ENCODE measurements at places on chromosomes 1 and 21.
A peak's percentile ranks its signal among the peaks of the same experiment; 100 is the strongest.

DNA sequence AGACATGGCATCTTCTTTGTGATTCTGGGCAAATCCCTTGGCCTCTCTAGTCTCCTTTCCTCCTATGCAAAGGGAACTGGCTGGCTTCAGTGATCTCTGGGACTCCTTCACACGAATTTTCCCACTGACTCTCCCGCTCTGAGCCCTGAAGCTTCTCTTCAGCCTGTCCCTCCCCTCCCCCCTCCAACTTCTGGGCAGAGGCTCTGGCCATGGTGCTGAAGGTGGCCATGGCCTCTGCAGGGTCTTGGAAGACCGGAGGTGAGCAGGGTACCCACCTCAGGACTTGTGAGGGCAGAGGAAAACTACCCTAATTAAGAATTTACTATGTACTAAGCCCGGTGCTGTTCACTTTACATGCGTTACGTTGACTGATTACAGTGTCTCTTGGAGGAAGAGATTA, 29.4 kb upstream of the POU3F1 start:
- DNase-seq = no peak

- DNase-seq = peak; percentile 51
Observed at GRCh38 chr1:241934201-241934848, 23.2 kb upstream of the BECN2 start.

GRCh38 chr1:1157914-1158710, 15.6 kb upstream of the TTLL10 start:
- no peak for DNase-seq

- DNase-seq = no peak
Observed at GRCh38 chr1:81670286-81670685, 130.4 kb upstream of the ADGRL2 start.

GRCh38 chr1:203346060-203346768, 4.7 kb downstream of the FMOD start:
- no peak for DNase-seq

DNA sequence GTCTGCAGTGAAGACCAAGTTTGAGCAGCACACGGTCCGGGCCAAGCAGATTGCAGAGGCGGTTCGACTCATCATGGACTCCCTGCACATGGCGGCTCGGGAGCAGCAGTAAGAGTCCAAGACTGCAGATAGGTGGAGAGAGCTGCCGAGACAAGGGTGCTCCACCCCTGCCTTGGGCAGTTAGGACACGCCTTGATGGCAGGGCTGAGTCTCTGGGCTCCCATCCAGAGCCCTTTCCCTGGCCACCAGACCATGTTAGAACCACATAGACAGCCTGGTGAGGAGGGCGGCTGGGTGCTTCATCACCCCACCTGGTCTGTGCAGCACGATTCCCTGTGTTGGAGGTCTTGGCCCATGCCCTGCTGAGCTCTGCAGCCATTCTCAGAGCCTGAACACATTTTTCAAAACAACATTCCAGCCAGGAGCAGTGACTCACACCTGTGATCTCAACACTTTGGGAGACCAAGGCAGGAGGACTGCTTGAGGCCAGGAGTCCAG, 17.3 kb upstream of the MIIP start:
- DNase-seq = no peak

- peak; percentile 48 for DNase-seq
Observed at GRCh38 chr1:108816049-108816893, 40.6 kb downstream of the AKNAD1 start.

- no peak for DNase-seq
Observed at GRCh38 chr1:216499581-216500272, 76.5 kb upstream of the USH2A start.

- no peak for DNase-seq
Observed at GRCh38 chr1:204409123-204409522, 2.5 kb downstream of the PPP1R15B start.

DNA sequence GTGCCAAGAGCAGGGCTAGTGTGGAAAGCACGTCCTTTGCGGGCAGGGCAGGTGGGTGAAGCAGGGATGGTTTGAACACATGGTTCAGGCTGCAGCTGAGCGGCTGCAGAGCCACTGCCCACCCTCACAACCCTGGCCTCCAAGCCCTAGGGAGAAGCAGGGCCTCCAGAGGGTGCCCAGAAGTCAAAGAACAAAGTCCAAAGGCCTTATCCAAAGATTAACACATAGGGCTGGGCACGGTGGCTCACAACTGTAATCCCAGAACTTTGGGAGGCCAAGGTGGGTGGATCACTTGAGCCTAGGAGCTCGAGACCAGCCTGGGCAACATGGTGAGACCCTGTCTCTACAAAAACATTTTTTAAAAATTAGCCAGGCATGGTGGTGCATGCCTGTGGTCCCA, 46.8 kb downstream of the CAPN8 start:
- DNase-seq = no peak

DNA sequence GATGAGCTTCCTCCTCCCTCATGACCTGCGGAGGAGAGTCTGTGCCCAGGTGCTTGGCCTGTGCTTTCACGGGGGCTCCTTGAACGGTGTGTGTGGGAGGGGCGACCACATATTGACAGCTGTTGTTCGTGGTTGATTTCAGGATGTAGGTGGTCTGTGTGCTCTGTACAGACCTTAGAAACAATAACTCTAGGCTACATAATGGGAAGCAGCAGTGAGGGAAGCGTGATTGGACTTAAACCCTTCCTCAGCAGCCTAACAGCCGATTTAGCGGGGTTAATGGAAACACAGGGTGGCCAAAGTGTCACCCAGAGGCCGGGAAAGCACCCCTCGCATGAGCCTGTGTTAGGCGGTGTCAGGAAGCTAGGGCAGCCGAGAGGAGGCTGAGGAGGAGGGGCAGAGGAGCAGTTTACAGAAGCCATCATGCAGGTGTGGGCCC, 56.0 kb downstream of the TBCE start:
- DNase-seq = no peak

DNA sequence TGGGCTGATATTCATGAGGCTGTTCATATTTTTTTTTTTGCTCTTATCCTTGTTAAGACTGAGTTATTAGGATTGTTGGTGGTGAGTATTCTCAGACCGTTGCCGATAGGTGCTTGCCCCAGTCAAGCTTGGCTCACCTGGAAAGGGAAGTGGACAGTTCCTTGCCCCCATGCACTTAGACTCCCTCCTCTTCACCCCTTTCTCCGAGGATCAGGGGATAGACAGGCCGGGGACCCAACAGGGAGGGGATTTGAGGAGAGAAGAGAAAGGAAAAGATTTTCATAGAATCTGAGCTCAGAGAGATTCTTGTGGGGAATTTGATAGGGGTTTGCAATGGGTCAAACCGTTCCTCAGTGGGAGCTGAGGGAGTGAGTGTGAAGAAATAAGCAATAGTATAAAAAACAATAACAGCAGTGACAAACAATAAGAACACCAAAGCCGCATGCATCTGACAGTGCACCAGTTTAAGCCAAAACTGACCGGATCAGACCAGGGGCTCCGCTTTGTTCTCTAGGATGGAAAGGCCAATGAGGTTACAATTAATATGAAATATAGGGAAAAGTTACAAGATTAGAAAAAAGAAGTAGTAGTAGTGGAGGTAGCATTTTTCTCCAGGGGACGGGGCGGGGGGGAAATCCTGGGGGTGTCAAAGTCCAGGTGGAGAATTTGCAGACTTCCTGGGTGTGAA, 8.9 kb downstream of the PAX7 start:
- no peak for DNase-seq

- no peak for DNase-seq
Observed at GRCh38 chr1:56451491-56451890, 127.9 kb downstream of the PLPP3 start.

DNA sequence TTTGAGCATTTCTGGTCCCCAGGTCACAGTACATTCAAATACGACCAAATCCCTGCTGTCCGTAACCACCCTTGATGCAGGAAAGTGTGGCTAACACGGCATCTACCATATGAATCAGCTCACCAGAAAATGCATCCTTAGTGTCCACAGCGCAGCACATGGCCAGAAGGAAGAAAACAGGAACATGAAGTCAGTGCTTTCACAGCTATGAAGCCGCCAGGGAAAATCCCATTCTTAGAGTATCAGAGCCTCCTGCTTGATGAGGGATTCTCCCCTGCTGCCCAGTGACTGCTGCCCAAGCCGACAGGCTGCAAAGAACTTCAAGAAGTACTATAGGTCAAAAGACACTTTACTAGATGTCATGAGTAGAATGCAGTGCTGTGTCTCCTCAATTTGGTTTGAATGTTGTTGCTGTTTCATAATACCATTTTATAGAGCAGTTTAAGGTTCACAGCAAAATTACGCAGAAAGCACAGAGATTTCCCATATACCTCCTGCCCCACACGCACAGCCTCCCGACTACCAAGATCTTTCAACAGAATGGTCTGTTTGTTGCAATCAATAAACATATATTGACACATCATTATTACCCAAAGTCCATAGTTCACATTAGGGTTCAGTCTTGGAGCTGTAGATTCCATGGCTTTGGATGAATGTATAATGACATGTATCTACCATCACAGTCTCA, 14.5 kb downstream of the TIAM1 start:
- DNase-seq = no peak

DNA sequence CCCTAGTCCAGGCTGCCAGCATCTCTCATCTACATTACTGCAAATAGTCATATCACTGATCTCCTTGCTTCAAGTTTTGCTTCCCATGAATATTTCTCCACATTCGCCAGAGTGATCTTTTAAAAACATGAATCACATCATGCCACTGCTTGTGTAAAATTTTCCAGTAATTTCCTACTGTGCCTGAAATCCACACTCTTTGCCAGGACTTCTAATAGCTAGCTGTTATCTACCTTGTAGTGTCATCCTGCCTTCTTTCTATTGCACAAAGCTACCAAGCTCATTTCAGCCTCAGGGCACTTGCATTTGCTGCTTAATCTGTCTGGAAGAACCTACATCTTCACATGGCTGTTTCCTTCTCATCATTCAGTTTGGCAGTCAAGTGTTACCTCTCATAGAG, 33.9 kb upstream of the ZNF362 start:
- no peak for DNase-seq

GRCh38 chr1:205571747-205572146, 60.1 kb downstream of the ELK4 start:
- no peak for DNase-seq

GRCh38 chr21:29349702-29350101, 51.0 kb downstream of the BACH1 start:
- DNase-seq = no peak

DNA sequence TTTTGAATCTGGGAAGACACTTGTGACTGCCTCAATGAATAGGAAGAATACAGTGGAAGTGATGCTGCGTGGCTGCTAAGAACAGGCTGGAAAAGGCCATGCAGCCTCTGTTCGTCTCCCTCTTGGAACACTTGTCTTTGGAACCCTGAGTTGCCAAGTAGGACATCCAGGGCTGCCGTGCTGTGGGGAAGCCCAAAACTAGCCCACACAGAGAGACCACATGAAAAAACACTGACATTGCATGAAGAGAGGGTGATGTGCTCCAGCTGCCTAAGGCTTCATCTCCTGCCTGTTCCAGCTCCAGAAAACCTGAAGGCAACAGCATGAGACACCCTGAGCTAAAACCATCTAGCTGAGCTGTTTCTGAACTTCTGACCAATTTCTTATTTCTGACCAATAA, 61.1 kb upstream of the GNG4 start:
- DNase-seq = no peak

- DNase-seq = no peak
Observed at GRCh38 chr21:27704567-27705166, 737.8 kb upstream of the ADAMTS5 start.

DNA sequence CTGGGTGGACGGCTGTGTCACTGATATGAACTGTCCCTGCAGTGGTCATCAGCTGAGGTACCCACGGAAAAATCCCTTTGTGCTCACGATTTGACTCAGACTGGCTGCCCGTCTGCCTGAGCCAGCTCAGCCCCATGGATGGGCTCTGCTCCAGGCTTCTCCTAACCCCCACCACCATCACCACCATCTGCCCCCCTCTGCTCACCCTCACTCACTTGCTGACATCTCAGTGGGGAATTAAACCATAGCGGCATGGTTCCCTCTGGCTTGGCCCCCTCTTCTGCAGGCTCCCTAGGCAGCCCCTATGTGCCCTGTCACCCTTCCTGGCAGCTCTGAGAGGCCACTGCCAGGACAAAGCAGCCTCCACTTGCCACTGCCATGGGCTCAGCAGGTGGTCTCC, 17.3 kb downstream of the SLC6A9 start:
- DNase-seq = no peak

- no peak for DNase-seq
Observed at GRCh38 chr1:206111271-206111927, 5.8 kb downstream of the AVPR1B start.

DNA sequence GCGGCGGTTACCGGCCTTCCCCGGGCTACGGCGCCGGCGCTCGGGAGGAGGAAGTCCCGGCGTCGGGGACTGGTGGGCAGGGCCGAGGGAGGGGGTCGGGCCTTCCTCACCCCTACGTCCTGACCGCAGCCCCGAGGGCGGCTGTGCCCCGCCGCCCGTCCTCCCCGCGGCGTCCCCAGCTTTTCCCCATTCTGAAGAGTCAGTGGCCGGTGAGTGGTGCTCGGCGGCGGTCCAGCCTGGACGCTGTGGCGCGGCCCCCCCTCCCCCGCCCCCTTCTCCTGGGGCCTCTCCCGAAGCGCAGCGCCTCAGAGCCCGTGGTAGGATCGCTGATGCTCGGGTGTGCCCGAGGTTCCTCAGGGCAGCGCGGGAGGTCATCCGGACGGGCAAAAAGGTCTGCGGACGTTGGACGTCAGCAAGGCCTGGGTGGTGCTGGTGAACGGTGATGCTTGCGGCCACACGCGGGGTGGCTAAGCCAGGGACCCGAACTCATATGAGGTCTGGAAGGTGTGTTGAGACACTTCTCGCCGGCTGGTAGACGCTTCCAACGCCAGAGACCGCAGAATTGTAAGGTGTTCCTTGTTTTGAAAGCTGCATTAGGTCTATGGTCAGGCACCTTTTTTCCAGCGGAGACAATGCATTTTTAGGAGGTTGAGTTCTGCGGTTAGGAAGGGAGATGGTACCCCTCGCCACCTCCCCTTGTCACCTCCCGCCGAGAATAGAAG, 725 bp downstream of the SLC25A33 start:
- no peak for DNase-seq

- DNase-seq = no peak
Observed at GRCh38 chr1:14739082-14739832, 140.8 kb downstream of the KAZN start.

DNA sequence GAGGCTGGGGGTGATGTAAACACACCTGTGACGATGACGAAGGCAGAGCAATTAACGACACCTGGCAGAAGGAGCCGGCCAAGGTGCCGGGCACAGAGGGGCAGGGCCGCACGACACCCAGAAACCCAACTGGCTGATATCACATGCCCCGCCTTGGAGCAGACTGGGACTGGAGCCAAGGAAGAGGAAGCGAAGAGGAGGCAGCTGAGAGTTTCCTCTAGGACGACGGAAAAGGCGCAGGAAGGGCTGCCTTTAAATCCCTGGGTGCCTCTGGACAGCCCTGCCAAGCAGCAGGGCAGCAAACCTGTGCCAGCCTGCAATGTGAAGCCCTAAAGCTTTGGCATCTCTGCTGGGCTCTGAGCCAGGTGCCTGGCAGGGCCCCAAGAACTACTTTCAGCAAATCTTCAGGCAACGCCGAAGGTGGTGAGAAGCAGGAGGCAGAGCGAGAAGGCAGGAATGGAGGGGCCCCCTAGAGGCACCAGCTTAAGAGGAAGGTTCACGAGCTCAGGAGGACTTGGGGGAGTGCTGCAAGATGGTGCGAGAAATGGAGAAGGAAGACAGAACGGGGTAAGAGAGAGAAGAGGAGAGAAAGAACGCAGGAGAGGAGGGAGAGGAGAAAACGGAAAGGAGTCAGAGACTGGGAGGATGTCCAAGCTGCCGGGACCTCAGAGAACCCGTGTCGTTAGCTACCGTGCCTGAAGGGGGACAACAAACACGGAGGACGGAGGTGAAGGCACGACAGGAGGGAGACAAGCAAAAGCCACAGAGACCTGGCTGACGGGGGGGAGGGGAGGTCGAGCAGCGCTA, 25.3 kb upstream of the PEF1 start:
- DNase-seq = peak; percentile 64

GRCh38 chr1:31102501-31102950, 37.0 kb upstream of the PUM1 start:
- DNase-seq = no peak
